NCI-H1105 treated with DMSO at 0.1 percent for 48 hours (cell line): ENCODE measurements at places on chromosomes 7 and 10.
A peak's percentile ranks its signal among the peaks of the same experiment; 100 is the strongest.

DNA sequence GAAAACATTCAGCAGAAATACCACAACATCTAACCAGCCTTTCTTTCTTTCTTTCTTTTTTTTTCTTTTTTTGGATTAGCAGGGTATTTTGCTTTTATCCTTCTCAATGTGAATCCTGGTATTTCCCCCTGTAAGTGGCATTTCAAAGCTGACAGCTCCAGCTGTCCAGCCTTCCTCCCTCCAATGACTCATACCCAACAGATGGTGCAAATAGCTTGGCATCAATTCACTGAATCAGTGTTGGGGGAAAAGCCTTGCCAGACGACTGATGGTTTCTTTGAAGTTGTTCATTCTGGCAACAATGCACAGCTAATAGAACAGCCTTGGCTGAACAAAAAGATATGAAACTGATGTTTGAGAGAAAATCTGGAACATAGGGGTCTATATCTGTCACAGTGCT lies 316.8 kb upstream of the STEAP1 start:
- DNase-seq = no peak

DNA sequence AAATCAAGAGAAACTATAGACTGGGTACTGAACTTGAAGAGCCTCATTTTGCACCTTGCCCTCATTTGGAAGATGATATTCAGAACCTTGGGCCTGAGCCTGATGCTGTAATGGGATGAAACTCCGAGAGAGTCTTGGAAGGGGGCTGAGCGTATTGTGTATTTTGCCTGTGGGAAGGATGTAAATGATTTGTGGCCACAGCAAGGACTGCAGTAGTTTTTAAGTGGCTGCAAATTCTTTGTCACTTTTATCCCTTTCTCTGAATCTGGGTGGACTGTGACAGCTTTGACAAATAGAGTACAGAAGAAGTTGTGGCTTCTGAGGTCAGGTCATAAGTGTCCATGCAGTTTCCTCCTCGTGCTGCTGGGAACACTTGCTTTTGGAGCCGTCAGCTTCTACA lies 221.2 kb downstream of the ADRA2A start:
- DNase-seq = no peak

DNA sequence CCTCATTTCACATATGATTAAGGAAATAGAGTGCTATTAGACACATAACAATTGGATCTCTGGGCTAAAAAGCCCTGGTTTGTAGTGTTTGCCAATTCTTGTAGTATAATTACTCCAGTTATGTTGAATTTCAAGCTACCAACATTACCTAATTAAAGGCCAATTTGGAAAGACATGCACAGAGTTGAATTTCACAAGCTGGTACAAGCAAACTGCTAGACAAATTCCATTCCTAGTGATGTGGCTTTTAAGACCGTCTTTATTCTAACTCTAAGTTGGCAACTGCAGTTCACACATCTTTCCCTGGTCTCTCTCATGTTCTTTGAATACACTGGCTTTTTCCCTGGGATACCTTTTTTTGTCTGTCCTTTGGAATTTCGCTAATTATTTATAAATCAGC lies 384.1 kb upstream of the CNTNAP2 start:
- peak; percentile 79 for DNase-seq

GRCh38 chr7:603152-603951 lies 83.7 kb upstream of the PDGFA start:
- no peak for DNase-seq

- no peak for DNase-seq
These were observed 138.0 kb downstream of the PRKAG2 start for GRCh38 chr7:151738925-151739324.

- peak; percentile 52 for DNase-seq
These were observed at the start of gene RELN for GRCh38 chr7:103989200-103989784. Gene RELN (minus strand): TSS chr7:103989658. CDS start chr7:103989356, 302 bp downstream.

GRCh38 chr10:76036962-76037361 lies 605.5 kb downstream of the LRMDA start:
- no peak for DNase-seq

DNA sequence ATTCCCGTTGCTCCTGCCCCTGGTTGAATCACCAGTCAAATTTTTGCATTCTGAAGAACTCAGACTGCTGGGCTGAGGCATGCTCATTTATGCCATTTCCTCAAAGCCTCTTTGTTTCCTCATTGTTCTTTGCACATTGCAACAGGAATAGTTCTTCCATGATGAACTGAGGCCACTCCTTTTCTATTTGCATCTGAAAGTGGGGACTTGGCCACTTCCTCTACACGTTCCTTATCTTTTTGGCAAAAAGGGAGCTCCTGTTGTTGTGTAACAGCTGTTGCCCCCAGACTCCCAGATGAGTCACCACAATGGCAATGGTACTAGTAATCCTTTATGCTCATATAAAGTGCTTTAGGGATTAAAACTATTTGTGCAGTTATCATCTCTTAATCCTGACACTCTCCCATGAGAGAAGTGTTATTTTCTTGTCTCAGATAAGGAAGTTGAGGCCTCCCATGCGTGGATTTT lies 20.1 kb upstream of the ITPRID1 start:
- no peak for DNase-seq

- no peak for DNase-seq
These were observed 146.5 kb downstream of the ARID5B start for GRCh38 chr10:62047960-62048383.

DNA sequence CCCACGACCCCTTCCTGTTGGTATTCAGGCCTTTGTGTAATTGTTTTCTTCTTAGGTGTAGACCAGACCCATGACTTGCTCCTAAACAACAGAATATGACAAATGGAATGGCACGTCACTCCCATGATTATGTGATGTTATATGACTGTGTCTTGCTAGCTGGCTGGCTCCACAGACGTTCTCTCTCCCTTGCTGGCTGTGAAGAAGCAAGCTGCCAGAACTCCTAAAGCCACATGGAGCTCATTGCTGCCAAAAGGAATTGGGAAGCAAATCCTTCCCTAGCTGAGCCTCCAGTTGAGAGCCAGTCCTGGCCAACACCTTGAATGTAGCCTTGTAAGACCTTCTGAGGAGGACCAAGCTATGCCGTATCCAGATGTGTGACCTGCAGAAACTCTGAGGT lies 74.2 kb downstream of the RAB18 start:
- DNase-seq = no peak

- no peak for DNase-seq
These were observed 282.3 kb downstream of the HGF start for GRCh38 chr7:81487516-81487915.
